NCI-H82 (cell line): ENCODE measurements at places on chromosomes 11 and 22.

- DNase-seq = peak; percentile 41
These were observed 943 bp downstream of the DUSP8 start for GRCh38 chr11:1570896-1571759.

DNA sequence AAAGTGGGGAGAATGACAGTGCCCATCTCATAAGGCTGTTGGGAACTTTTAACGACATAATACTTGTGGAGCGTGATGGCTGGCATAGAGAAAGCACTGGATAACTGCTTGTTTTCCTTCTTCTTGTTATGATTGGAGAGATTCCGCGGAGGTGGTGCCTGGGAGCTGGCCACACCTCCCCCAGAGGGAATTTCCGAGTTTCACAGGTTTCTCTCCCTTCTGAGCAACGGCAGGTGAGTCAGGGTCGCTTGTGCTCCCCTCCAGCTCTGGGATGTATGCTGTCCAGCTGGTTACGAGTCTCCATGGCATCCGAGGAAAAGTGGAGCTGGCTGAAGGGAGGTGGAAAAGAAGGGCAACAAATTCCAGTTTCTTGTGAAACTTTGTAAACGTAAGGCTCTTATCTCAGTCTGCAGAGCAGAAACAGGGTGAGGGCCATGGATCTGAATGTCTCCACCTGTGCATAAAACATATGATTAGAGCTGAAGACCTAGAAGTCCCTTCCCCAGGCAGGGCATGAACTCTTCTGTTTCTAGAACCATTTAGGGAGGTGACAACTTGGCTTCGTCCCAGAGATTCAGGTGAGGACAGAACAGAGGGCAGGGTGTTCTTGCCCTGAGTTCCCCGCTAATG is 10.0 kb upstream of the PLET1 start:
- no peak for DNase-seq

DNA sequence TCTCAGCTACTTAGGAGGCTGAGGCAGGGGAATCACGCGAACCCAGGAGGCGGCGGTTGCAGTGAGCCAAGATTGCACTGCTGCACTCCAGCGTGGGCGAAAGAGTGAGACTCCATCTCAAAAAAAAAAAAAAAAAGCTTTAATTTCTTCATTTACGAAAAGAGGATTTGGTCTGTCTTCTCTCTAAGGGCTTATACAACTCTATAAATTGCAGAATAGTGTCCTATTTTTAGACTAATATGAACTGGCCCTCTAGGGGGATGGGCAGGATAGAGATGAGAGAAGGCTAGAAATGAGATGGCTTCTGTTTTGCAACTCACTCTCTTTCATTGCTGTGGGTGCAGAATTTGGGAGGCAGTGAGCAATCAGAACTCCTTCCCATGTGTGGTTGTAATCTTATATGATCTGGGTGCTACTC is 11.3 kb downstream of the MAML2 start:
- no peak for DNase-seq

GRCh38 chr11:11810764-11811726 is 30.7 kb upstream of the USP47 start:
- DNase-seq = no peak

- DNase-seq = peak; percentile 32
These were observed 19.4 kb upstream of the PHOX2A start for GRCh38 chr11:72263361-72263760.

- no peak for DNase-seq
These were observed 22.6 kb downstream of the TENM4 start for GRCh38 chr11:79418241-79418640.
